ENCODE measurements at places on chromosomes 6 and 20. TPM values are rescaled to one million over a fixed set of nuclear protein-coding genes. Genes with fewer than 3 reads are reported as not detected.

DNA sequence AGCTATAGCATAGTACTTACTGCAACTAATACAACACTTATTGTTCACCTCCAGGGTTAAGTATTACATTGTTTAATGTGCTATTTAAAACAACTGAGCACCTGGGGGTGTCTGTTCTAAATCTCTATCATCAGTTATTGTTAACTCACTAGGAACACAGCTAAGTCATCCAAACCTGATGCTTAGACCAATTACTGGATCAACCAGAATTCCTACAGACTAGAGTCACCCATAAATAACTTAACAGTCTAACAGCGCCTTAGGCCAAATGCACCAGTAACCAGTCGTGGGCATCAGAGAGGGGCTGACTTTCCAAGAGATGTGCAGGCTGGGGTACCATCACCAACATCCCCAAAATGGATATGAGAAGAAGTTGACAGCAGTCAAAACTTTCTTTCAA, 110.7 kb downstream of the ADTRP start:
- DNase-seq: no peak

- no peak for DNase-seq
Observed at GRCh38 chr6:24546439-24546838, 51.7 kb downstream of the ALDH5A1 start.

Gene NKX2-2
- 2.0 TPM for total RNA-seq

Gene RAB32
- total RNA-seq: 19.0 TPM

Gene MROH8
- total RNA-seq: 1.3 TPM
